ENCODE measurements at places on chromosomes 12 and 14.

GRCh38 chr12:122856999-122857671 lies 21.9 kb downstream of the HIP1R start:
- DNase-seq, result no peak

GRCh38 chr12:47458279-47458678 lies 247.6 kb downstream of the RPAP3 start:
- DNase-seq, result no peak

GRCh38 chr14:26808407-26808806 lies 210.6 kb upstream of the NOVA1 start:
- DNase-seq, result no peak

GRCh38 chr12:55008944-55009585 lies 10.7 kb upstream of the NEUROD4 start:
- DNase-seq, result no peak

- no peak for DNase-seq
These were observed 408.9 kb upstream of the FBXO33 start for GRCh38 chr14:39841088-39841487.

GRCh38 chr14:72740504-72740961 lies 153.4 kb downstream of the DPF3 start:
- DNase-seq, result no peak

DNA sequence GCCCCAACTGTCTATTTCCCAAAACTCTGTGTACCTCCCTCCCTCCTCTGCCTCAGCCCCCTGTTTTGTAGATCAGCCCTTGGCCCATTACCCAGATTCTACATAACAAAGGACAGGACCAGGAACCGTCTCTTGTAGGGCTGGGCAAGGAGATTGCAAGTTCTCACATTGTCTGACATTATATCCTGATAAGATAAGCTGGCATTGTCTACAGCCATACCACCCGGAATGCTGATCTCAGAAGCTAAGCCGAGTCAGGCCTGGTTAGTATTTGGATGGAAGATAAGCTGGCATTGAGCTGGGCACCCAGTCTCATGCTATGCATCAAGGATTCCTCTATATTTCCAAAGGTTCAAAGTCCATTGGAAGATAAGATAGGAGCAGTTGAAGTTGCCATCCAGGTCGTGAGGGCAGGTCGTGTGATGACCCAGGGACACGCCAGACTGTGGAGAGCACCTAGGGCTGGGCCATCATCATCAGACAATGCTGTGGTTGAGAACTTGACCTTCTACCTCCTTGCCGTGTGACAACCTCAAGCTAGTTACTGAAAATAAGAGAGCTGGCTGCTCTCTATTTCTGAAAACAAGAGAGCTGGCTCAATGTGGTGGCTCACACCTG lies 29.5 kb downstream of the PHETA1 start:
- no peak for DNase-seq

DNA sequence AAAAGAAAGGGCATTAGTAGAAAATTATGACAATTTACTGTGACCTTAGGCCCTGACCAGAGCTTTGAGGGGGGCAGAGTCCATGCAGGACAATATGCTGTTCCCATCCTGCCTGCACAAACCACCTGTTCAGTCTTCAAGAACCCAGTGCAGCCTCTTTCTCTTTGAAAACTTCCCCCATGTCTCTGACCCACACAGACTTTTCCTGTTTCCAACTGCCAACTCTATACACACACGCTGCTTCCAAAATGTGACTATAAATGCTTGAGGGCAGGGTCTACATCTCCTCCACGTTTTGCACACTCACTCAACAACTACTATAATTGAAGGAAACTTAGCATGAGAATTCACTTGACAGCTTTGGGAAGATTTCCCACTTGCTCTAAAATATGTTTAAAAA lies 36.6 kb upstream of the SYCP3 start:
- no peak for DNase-seq

- no peak for DNase-seq
These were observed 3.9 kb upstream of the DACT1 start for GRCh38 chr14:58633831-58634230.

GRCh38 chr12:47054659-47055058 lies 24.8 kb upstream of the PCED1B start:
- no peak for DNase-seq

GRCh38 chr14:32707742-32708500 lies 230.8 kb upstream of the NPAS3 start:
- DNase-seq, result no peak

GRCh38 chr14:92591346-92591745 lies 77.8 kb downstream of the RIN3 start:
- DNase-seq, result no peak

Measured in CD4-positive, alpha-beta T cell treated with Interleukin-6 at 100 ng/mL for 8 hours (primary cell).